ENCODE measurements at places on chromosomes 6 and 20. TPM values are rescaled to one million over a fixed set of nuclear protein-coding genes. Genes with fewer than 3 reads are reported as not detected.

- H3K27ac ChIP-seq: no peak overlapping the region
- H3K4me3 ChIP-seq: no peak overlapping the region
- no peaks in the 10 kb centered on the region for H3K36me3 ChIP-seq
These were observed 402.2 kb upstream of the IRAK1BP1 start for GRCh38 chr6:78465059-78465634.

DNA sequence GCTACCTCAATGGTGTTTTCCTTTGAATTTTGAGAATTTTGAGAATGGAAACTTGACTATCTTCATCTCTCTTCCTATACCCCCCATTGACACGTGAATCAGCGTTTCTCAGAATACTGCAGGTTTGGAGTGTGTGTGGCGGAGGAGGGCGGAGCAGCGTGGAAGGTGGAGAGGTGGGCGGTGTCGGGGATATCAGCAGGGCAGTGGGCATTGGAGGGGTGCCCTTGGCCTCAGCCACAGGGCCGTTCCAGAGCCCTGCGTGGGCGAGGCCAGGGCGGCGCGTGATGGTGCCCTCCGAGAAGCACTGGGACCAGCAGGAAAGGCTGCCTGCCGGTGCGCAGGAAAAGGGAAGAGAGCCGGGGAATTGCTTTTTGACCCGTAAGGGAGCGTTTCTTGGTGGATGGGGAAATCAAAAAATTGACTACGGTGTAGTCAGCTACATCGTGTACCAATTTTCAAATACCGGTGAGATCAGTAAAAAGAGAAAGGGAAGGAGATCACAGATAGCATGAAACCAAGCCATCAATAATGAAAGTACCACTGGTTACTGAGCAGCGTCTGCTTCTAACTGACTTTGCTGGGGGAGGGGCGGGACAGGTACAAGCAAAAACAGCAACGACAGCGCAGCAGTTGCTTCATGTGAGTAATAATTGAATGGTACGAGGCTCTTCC lies 82.7 kb upstream of the DUSP22 start:
- H3K4me3 ChIP-seq: no peak overlapping the region
- no peaks in the 10 kb centered on the region for H3K27me3 ChIP-seq
- no peak for DNase-seq
- peaks cover 16% of the 10 kb centered on the region for H3K4me1 ChIP-seq
- no peak overlapping the region for H3K27ac ChIP-seq
- H3K36me3 ChIP-seq: no peaks in the 10 kb centered on the region

- H3K27ac ChIP-seq: no peak overlapping the region
- peaks cover 52% of the 10 kb centered on the region for H3K4me1 ChIP-seq
- no peak for DNase-seq
- H3K4me3 ChIP-seq: no peak overlapping the region
These were observed 403.3 kb downstream of the TAF4 start for GRCh38 chr20:61662226-61662967.

- no peak overlapping the region for H3K27ac ChIP-seq
- no peak overlapping the region for H3K4me3 ChIP-seq
- no peaks in the 10 kb centered on the region for H3K27me3 ChIP-seq
- no peak for DNase-seq
- no peaks in the 10 kb centered on the region for H3K4me1 ChIP-seq
These were observed 79.8 kb upstream of the EYS start for GRCh38 chr6:65786815-65787214.

GRCh38 chr6:43855247-43855646 lies 85.2 kb downstream of the VEGFA start:
- peaks cover 2% of the 10 kb centered on the region for H3K4me1 ChIP-seq
- H3K27ac ChIP-seq: no peak overlapping the region

- no peaks in the 10 kb centered on the region for H3K27me3 ChIP-seq
- DNase-seq: no peak
- H3K27ac ChIP-seq: no peak overlapping the region
- H3K4me3 ChIP-seq: no peak overlapping the region
These were observed 19.3 kb upstream of the AHCY start for GRCh38 chr20:34322267-34323105.

DNA sequence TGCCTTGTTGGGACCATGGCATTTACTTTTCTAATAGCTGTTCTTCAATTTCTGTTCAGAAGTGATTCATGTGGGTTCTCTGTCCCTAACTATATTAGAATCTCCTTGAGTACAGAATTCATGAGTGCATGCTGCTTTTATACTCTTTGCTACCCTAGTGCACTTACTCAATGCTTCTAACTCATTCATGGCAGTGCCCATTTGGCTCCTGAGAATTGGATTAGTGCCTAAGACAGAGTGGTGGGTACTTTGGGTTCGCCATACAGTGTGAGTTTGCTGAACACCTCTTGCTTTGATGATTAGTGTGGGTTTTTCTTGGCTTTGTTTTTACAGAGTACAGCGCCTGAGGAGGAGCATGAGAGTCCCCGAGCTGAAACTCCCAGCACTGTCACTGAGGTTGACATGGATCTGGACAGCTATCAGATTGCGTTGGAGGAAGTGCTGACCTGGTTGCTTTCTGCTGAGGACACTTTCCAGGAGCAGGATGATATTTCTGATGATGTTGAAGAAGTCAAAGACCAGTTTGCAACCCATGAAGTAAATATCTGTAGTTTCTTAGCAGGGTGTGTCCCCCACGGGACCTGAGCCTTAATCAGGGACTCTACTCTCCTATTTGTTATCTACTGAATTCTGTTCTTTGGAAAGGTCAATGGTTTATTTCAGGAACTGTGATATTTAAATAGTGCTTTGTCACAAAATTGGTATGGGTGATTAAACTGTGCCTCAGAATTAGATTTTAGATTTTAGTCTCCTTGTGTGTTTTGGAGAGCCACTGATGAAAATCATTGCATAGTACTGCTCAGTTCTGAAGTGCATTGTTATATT lies 150.7 kb downstream of the UTRN start:
- H3K36me3 ChIP-seq: no peaks in the 10 kb centered on the region
- no peak overlapping the region for H3K27ac ChIP-seq
- H3K4me1 ChIP-seq: no peaks in the 10 kb centered on the region
- H3K4me3 ChIP-seq: no peak overlapping the region
- no peak for DNase-seq

- H3K27me3 ChIP-seq: peaks cover 23% of the 10 kb centered on the region
- H3K4me3 ChIP-seq: no peak overlapping the region
- DNase-seq: no peak
- peaks cover 49% of the 10 kb centered on the region for H3K4me1 ChIP-seq
These were observed 144.6 kb upstream of the AFDN start for GRCh38 chr6:167682125-167682524.

DNA sequence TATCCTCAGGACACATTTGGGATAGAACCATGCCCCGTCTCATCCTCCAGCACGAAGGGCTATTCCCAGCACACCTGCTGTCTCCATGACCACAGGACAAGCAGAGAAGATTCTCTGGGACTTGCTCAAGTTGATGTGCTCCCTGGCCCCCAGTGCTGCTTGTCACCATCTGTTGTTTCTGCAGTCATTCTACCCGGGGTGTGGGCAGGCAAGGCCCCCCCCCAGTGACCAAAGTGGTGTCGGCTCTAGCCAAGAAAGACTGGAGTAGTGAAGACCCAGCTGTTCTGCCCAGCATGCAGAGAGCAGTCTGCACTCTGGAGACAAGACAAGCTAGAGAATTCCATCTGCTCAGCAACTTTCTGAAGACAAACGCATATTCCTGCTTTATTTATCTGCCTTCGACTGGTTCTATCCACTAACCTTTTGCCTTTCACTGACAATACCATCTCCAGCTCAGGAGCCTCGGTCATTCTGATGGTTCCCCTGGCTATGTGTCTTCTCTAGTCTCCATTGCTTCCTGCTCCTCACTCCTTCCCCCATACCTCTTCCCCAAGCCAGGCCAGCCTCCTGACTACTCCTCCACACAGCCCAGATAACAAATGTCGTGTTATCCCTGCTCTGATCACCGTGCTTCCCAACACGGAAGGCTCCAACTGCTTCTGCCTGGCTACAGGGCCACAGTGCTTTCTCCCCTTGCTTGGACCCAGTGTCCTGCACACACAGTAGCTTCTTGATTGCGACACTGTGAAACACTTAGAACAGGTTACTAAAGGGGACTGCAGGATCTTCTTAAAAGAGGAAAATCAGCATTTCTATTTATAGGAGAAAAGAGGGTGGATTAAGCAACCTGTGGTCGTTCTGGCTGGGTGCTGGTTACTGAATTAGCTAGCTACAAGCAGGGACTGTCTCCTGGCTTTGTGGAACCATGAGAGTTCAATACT lies 86.7 kb upstream of the EMILIN3 start:
- DNase-seq: no peak
- peaks cover 43% of the 10 kb centered on the region for H3K36me3 ChIP-seq
- no peaks in the 10 kb centered on the region for H3K27me3 ChIP-seq
- no peaks in the 10 kb centered on the region for H3K4me1 ChIP-seq

DNA sequence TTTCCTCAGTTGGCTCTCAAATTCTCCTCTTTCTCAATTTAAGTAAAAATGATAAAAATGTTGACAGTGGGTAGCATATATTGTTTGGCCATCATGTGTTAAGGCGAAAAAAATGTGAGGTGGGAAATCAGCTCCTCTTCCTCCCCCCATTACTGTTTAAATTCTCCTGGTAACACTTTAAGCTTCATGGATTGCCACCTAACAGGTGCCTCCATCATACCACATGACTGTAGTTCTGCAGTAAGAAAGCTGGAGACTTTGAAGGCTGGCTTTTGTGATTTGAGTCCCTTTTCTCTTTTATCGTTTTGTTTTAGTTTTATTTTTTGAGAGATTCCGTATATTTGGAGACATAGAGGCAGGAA lies 1.2 kb downstream of the ZFAND3 start:
- peak overlapping the region; percentile 70 for H3K4me3 ChIP-seq
- DNase-seq: peak; percentile 35
- no peaks in the 10 kb centered on the region for H3K27me3 ChIP-seq
- H3K4me1 ChIP-seq: peaks cover 21% of the 10 kb centered on the region

DNA sequence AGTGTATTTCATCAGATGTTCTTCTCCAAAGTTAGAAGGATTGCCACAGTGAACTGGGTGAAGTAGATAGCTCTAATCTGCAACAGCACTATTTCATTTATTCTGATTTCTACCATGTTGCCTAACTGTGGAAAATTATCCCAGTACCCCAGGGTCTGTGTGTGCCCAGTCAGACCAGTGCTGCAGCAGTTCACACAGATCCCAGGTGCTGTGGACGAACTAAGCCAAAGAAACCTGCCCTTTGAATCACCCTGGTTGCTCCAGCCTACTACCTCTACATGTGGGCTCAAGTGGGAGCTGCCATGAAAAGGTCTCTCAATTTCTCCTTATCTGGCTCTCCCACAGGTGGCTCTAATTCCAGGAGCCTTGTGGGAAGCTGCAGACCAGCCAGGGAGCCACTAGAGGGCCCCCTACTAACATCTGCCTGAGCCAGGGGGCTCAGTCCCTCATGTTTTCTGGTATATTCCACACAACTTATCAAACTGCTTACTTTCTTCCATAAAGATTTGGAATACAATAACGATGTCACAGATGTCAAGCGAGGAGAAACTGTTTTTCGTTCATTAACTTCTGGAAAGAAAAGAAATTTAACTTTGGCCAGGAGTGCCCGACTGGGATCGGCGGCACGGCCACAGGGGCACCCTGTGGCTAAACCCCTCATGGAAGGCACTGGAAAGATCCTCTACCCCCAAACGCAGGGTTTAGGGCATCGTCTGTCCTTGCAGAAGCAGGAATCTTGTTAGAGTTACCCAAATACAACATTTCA lies 31.6 kb upstream of the LY86 start:
- H3K4me3 ChIP-seq: no peak overlapping the region
- no peak overlapping the region for H3K27ac ChIP-seq
- H3K27me3 ChIP-seq: no peaks in the 10 kb centered on the region
- H3K36me3 ChIP-seq: no peaks in the 10 kb centered on the region
- peak; percentile 21 for DNase-seq

GRCh38 chr6:52399511-52400312 lies 20.4 kb upstream of the EFHC1 start:
- no peak for DNase-seq
- H3K36me3 ChIP-seq: peaks cover 16% of the 10 kb centered on the region
- H3K27me3 ChIP-seq: no peaks in the 10 kb centered on the region

DNA sequence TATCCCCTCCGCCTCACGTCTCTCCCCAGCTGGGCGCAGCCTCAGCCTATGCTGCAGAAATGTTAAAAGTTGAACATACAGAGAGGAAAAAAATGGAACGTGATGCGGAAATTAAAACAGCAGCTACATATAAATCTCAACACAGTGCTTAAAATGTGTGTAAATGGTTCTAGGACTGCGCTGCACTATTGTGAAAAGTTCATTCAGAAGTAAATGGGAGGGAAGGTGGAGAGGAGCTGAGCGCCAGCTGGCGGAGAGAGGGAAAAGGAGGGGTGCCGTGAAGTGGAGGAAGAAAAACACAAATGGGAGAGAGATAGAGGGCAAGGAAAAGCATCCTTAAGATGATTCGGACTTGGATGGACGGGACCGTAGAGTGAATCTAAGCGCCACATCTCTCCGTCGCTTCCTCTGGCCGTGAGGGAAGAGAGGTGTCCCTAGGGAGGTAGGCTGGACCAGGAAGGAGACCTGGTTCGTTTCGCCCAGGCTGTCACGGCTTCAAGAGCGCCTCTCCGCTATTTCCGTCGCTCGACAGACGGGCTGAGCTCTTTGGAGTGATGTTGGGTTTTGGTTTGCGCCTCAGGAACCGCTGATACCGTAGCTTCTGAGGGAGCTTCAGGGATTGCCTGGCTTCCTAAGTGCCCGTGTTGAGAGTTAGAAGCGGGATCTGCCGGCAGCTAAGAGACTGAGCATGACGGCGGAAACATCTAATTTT lies 113.7 kb downstream of the TRIM27 start:
- DNase-seq: no peak
- H3K4me3 ChIP-seq: no peak overlapping the region
- H3K4me1 ChIP-seq: peaks cover 11% of the 10 kb centered on the region
- H3K27ac ChIP-seq: no peak overlapping the region
- H3K27me3 ChIP-seq: peaks cover 100% of the 10 kb centered on the region

DNA sequence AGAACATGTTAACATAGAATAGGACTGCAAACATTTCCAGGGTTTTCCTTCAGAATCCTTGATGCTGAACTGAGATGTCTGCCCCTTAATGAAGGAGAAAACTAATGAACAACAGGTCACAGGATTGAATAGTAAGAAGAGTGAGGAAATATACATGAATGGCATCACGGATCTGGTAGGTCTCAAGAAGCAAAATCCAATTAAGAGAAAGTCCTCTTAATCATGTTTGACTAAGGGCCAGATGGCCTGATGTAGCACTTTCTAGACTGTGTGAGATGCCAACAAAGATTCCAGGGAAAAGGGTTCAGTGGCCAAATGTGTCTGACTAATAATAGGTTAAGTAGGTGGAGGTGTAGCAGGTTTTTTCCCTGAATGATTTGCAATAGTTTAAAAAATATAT lies 13.7 kb upstream of the SHPRH start:
- no peak overlapping the region for H3K27ac ChIP-seq
- H3K4me3 ChIP-seq: no peak overlapping the region
- H3K36me3 ChIP-seq: no peaks in the 10 kb centered on the region
- DNase-seq: no peak
- H3K4me1 ChIP-seq: no peaks in the 10 kb centered on the region
- H3K27me3 ChIP-seq: no peaks in the 10 kb centered on the region

Gene PLEKHG1
- polyA plus RNA-seq: 22.7 TPM

Gene BHLHE23
- not detected for polyA plus RNA-seq

Gene VSX1
- 1.1 TPM for polyA plus RNA-seq

Gene LY6G5B
- 35.6 TPM for polyA plus RNA-seq

Gene COL9A3
- polyA plus RNA-seq: 76.1 TPM

Gene TCF15
- 1.7 TPM for polyA plus RNA-seq

Gene VWA7
- polyA plus RNA-seq: 4.3 TPM

Gene PROKR2
- 2.3 TPM for polyA plus RNA-seq

Gene TTK
- 10.0 TPM for polyA plus RNA-seq

Gene EYS
- 1.3 TPM for polyA plus RNA-seq

All from spinal cord (tissue), 10 donors.